Neural crest cell (in vitro differentiated cells): ENCODE measurements at places on chromosomes 13 and 19. TPM values are rescaled to one million over a fixed set of nuclear protein-coding genes. Genes with fewer than 3 reads are reported as not detected.

DNA sequence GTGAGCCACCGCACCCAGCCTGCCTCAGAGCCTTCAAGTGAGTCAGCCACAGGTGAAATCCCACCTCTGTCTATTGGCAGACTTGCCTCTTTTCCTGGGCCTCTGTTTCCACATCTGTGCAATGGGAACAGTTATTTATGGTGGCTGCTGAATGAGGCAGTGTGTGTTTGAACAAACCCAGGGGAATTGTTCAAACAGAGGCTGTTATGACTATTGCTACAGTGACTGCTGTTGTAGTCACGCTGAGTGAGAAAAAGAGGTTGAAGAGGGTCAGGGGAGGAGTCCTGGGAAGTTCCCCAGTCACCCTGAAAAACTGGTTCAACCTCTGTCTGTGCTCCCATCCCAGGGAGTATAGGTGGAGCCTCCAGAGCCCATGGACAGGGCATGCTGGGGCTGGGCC, at the start of gene CEACAM19:
Gene CEACAM19, plus strand, starts transcription at position 83 of the 400 bp plus-strand sequence. CDS start 450 bp downstream, outside the sequence.
- H3K4me1 ChIP-seq, result no peaks in the 10 kb centered on the region
- no peaks in the 10 kb centered on the region for H3K27me3 ChIP-seq
- DNase-seq, result no peak
- no peaks in the 10 kb centered on the region for H3K36me3 ChIP-seq
- H3K4me3 ChIP-seq, result no peak within 1 kb of the TSS

GRCh38 chr13:61765181-61765742, 349.6 kb upstream of the PCDH20 start:
- H3K27me3 ChIP-seq, result no peaks in the 10 kb centered on the region
- no peak overlapping the region for H3K4me3 ChIP-seq
- DNase-seq, result no peak
- no peak overlapping the region for H3K27ac ChIP-seq
- H3K36me3 ChIP-seq, result no peaks in the 10 kb centered on the region
- no peaks in the 10 kb centered on the region for H3K4me1 ChIP-seq

The PINLYP gene
- total RNA-seq, result 9.5 and 11.7 TPM in 2 replicates

- no peak overlapping the region for H3K4me3 ChIP-seq
- no peak for DNase-seq
- no peak overlapping the region for H3K27ac ChIP-seq
- H3K27me3 ChIP-seq, result no peaks in the 10 kb centered on the region
- no peaks in the 10 kb centered on the region for H3K36me3 ChIP-seq
Measured at GRCh38 chr13:101614491-101614890, 162.0 kb downstream of the ITGBL1 start.

- H3K4me3 ChIP-seq, result no peak overlapping the region
- H3K27me3 ChIP-seq, result no peaks in the 10 kb centered on the region
- peaks cover 3% of the 10 kb centered on the region for H3K36me3 ChIP-seq
- DNase-seq, result peak; percentile 41
- H3K27ac ChIP-seq, result no peak overlapping the region
- H3K4me1 ChIP-seq, result no peaks in the 10 kb centered on the region
Measured at GRCh38 chr19:33125929-33126388, 6.0 kb upstream of the WDR88 start.

- no peak for DNase-seq
- H3K4me3 ChIP-seq, result no peak overlapping the region
- H3K4me1 ChIP-seq, result no peaks in the 10 kb centered on the region
- H3K27ac ChIP-seq, result no peak overlapping the region
- H3K36me3 ChIP-seq, result no peaks in the 10 kb centered on the region
Measured at GRCh38 chr13:47594833-47595232, 406.2 kb downstream of the SUCLA2 start.

- DNase-seq, result no peak
- no peaks in the 10 kb centered on the region for H3K36me3 ChIP-seq
- H3K4me3 ChIP-seq, result no peak overlapping the region
- H3K4me1 ChIP-seq, result peaks cover 11% of the 10 kb centered on the region
Measured at GRCh38 chr13:79384022-79384610, 21.9 kb downstream of the RBM26 start.

DNA sequence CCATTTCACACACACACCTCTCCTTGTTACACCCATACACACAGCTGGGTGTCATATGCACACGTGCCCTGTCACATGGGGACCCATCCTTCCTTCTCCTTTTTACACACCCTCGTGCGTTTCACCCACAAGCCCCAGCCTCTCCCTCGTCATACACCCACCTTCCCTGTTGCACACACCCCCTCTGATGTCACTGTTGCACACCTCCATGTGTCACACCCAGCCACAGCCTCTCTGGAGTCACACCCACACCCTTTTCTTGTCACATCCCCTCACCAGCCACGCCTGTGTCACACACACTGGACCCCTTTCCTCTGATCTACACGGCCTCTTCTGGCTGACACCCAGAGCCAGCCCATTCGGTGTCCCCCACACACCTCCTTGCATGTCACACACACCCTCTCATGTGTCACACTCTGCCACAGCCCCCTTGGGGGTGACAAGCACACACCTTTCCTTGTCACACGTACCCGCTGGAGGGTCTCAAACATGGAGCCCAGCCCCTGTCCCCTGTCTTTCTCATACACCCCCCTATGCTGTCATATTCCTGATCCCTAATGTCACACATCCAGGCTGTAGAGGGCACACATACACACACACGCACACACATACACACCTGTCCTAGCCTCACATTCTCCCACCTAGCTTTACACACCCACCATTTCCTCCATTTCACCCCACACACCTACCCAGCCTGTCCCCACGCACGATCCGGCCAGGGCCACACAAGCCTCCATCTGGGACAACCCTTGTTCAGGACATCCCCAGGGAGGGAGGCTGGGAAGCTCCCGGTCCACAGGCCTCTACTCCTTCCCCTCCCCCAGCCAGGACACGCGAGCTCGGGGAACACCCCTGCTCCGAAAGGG, 1.4 kb downstream of the NOVA2 start:
- DNase-seq, result no peak
- H3K4me1 ChIP-seq, result peaks cover 38% of the 10 kb centered on the region
- H3K27ac ChIP-seq, result peak overlapping the region; percentile 79
- peaks cover 73% of the 10 kb centered on the region for H3K27me3 ChIP-seq

GRCh38 chr13:72864142-72865011, 82.4 kb downstream of the PIBF1 start:
- no peak overlapping the region for H3K4me3 ChIP-seq
- peak overlapping the region; percentile 2 for H3K27ac ChIP-seq
- H3K36me3 ChIP-seq, result peaks cover 16% of the 10 kb centered on the region

GRCh38 chr19:33553530-33554310, 32.1 kb upstream of the PEPD start:
- no peak overlapping the region for H3K4me3 ChIP-seq
- H3K27ac ChIP-seq, result no peak overlapping the region
- H3K4me1 ChIP-seq, result no peaks in the 10 kb centered on the region
- no peak for DNase-seq

- H3K4me1 ChIP-seq, result peaks cover 9% of the 10 kb centered on the region
- H3K27ac ChIP-seq, result no peak overlapping the region
- no peak for DNase-seq
Measured at GRCh38 chr13:79543883-79544282, 62.9 kb downstream of the NDFIP2 start.

DNA sequence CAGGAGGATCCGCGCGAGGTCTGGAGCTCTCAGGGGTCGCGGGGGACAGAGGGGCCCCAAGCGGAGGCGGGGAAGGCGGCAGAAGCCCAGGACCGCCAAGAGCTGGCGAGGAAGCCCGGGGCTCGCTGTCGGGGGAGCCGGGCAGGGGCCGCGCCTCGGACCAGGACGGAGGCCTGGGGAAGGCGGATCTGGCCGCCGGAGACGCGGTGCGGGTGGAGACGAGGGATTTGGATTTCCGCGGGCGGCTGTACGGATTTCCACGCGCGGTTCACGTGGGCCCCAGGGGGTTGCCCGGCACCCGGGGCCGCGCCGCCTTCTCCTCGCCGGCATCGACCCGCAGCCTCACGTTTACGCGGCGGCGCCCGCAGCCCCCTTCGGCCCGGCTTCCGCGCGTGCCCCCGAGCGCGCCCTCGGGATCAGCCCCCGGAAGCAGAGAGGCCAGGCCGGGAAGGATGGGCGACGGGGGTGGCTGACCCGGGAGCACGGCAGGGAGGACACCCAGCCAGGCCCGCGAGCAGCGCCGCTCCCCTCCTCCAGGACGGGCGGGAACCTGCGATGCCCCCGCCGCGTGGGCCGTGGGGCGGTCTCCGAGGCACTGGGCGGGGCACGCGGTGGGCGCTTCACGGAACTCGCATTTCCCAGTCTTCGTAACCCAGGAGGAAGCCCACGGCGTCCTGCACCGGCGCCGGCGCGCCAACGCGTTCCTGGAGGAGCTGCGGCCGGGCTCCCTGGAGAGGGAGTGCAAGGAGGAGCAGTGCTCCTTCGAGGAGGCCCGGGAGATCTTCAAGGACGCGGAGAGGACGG, 4.7 kb downstream of the F7 start:
- peak overlapping the region; percentile 44 for H3K4me3 ChIP-seq
- no peaks in the 10 kb centered on the region for H3K4me1 ChIP-seq
- peaks cover 21% of the 10 kb centered on the region for H3K27me3 ChIP-seq
- no peaks in the 10 kb centered on the region for H3K36me3 ChIP-seq

DNA sequence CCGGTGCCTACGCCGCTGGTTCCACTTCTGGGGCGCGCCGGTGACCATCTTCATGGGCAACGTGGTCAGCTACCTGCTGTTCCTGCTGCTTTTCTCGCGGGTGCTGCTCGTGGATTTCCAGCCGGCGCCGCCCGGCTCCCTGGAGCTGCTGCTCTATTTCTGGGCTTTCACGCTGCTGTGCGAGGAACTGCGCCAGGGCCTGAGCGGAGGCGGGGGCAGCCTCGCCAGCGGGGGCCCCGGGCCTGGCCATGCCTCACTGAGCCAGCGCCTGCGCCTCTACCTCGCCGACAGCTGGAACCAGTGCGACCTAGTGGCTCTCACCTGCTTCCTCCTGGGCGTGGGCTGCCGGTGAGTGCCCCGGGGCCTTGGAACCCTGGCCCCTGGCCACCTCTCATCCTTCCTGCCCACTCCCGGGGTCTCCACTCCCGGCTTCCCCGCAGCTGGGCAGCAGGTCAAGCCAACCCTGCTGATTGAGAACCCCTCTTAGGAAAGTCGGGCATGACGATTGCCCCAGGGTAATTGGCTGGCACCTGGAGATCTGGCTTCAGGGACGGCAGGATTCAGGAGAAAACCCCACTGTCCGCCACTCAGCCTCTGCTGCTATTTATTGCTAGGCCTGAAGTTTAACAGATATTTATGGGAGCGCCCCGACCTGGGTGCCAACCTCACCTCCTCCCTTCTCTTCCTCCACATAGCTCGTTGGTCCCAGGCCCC, 39.1 kb downstream of the TRPM4 start:
- H3K27ac ChIP-seq, result no peak overlapping the region
- no peaks in the 10 kb centered on the region for H3K36me3 ChIP-seq
- H3K4me1 ChIP-seq, result peaks cover 5% of the 10 kb centered on the region

The UBE2M gene
- 113 and 119 TPM in 2 replicates for total RNA-seq

GRCh38 chr19:15169541-15170285, 31.1 kb downstream of the NOTCH3 start:
- DNase-seq, result no peak
- no peak overlapping the region for H3K4me3 ChIP-seq
- H3K27ac ChIP-seq, result no peak overlapping the region
